ENCODE measurements at places on chromosomes 12 and 14.

GRCh38 chr12:32265951-32266350 is 133.4 kb upstream of the FGD4 start:
- DNase-seq: no peak

- DNase-seq: no peak
Observed at GRCh38 chr12:94618995-94619695, 31.2 kb downstream of the TMCC3 start.

DNA sequence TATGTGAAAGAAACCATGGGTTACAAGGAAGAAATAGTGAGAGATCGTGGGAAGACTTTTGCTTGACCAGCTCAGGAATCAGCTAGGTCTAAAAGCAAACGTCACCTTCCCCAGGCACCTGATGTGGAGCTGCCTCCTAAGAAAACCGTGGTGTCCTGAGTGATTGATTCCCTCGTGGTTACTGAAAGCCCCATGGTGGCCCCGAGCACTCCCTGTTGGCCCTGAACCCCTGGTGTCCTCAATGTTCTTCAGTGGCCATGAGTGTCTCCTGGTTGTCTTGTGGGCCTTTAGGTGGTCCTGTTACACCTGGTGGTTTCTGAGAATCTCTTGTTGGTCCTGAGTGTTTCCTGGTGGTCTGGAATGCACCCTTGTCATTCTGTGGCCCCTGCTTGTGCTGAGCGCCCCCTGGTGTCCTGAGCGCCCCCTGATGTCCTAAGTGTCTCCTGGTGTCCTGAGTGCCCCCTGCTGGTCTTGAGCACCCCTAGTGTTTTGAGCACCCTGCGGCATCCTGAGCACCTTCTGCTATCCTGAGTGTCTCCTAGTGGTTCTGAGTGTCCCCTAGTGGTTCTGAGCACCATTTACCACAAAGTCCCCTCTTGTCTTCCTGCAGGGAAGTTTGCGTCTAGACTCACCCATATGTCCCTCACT is 518.7 kb downstream of the TMEM121 start:
- DNase-seq: peak; percentile 87

DNA sequence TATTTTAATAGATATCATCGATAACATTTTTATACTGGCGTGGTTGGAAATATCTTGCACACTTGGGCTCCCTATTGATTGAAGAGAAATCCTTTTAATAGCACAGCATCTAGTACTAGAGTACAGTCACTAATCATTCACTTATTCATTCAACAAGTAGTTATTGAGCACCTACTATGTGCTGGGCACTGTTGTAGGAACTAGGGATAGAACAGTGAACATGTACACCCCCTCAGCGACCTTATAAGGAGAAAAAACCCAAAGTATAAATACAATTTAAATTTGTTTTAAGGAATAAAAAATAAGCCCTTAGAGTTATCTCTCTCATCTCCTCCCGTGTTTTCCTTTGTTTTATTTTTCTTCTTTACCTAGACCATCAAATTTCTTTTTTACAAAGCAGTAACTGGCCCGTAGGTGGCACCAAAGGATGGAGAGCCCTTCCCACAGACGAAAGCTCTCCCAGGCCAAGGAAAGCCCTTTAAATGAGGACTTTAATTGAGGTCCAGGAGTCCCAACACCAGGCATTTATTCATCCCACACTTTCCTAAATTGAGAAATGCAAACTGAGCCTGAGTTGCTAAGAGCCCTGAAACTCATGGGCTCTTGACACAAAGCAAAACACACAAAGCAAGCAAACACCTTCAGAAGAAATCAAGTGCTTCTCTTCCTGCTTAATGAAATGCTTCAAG is 29.0 kb downstream of the PEBP1 start:
- no peak for DNase-seq

GRCh38 chr14:79583738-79584408 is 627.4 kb downstream of the DIO2 start:
- DNase-seq: no peak

- DNase-seq: no peak
Observed at GRCh38 chr12:126447346-126447745, 1382.1 kb downstream of the AACS start.

- peak; percentile 79 for DNase-seq
Observed at GRCh38 chr12:11765817-11766794, 116.6 kb downstream of the ETV6 start.

DNA sequence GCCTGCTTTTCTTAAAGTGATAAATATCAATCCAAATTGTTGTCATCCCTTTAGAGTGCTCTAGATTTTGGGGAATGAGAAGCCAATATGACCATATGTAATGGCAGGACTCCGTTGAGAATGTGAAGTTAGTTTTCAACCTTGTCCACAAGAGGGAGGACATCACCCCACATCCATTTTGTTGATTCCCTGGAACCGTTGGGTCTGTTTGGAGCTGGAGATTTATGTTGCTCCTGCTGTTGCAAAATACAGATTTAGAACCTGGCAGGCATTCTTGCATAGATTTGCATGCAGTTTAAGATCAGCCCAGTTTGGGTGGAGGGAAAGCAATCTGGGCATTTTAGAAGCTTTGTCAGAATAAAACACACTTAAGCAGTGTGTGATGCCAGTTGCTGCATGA is 620.1 kb downstream of the NRXN3 start:
- no peak for DNase-seq

DNA sequence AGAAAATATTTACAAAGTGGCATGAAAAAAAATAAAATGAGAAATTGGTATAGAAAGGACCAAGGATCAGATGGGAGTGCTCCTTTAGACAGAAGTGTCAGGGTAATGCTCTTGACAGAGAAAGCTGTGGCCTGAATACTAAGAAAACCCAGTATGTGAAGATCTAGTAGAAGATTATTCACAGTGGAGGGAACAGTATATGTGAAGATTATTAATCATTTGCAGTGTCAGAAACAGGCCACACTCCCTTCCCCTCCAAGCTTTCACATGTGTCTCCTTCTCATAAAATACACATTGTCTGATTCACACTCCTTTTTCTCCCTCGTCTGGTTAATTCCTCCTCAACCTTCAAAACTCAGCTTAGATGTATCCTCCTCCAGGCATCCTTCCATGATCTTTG is 41.3 kb downstream of the CAPS2 start:
- no peak for DNase-seq

DNA sequence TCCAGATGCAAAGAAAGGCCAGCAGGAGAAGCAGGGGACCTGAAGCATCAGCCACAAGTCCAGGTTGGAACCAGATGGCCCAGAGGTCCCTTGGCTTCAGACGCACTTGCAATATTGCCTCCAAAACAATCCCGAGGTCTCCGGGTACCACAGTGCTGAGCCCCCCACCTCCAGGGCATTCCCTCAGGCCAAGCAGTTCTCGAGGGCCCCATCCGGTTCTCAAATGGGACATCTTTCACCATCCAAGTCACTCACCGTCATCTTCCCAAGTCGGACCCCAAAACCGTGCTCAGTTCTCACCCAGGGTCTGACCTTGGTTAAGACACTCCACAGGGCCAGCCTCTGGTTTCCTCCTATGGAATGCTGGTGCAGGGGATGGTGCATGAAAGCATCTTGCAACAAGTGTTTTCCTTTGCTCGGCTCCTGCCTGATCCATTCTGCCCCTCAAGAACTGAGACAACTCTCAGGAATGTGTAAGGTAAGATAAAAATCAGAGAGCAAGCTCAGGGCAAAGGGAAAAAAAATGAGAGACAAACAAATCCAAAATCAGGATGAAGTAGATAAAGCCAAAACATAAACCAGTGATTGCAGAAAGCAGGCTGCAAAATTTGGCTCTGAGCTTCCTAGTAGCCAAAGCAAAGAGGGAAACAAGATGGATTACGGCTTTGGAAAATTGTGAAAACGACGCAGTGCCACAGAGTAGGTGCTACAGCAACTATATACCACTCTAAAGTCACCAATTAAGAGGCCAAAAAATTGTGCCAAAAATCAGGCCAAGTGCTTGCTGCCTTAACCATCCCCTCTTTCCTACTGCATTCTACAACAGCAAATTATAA is 8.0 kb downstream of the NCOR2 start:
- no peak for DNase-seq

- DNase-seq: no peak
Observed at GRCh38 chr12:67524861-67525616, 123.5 kb upstream of the DYRK2 start.

DNA sequence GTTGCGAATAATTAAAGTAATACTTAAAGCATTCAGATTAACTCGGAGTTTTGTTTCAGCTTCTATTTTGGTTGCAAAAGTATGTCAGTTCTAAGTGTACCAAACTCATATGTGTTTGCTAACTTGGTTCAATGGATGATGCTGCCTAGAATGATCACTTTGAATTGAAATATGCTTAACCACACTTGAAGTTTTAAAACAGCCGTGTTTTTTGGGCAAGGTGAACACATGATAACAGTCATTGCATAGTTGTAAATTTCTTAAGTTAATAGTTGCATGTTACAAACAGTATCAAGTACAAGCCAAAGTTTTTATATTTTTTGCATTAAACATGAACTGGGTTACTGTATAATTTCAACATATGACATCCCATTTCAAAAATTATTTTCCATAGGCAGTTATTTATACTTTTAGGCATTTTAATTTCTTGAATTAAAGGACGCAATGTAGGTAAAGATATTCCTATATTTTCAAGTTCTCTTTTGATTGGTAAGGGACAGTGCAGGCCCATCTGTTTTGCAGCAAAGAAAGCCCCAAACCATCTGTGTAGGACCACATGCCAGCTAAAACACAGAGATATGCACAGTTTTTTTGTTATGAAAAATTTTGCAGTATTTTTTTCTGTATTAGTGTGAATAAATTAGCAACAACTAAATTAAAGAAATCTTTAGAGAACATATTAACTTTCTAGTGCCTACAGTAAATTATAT is 575.5 kb downstream of the PRKD1 start:
- DNase-seq: no peak

DNA sequence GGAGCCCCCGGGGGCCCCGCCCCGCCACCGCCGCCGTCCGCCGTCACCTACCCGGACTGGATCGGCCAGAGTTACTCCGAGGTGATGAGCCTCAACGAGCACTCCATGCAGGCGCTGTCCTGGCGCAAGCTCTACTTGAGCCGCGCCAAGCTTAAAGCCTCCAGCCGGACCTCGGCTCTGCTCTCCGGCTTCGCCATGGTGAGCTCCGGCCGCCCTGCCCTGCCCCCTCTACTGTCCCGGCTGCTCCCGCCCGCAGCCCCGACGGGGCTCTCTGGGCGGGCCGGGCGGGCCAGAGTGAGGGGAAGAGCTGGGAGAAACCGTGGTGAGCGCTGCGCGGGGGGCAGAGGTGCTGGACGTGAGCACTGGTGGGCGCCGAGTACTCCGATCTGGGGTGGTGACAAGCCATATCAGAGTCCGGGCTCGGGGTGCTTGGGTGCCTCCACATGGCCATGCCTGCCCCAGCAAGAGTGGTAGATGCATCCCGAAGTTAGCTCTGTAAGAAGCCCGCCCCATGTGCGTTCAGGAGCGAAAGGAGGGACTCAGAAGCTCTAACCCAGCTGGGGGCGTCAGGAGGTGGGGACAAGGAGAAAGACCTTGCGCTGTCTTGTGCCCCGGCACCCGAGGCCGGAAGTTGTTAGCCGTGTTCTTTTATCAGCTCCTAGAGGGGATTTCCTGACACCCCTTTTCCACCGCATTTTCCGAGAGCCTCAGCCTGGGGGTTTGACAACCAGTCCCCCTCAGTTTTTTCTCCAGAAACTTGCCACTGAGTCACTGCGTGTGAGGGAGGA is 717 bp downstream of the ORAI1 start:
- peak; percentile 91 for DNase-seq

DNA sequence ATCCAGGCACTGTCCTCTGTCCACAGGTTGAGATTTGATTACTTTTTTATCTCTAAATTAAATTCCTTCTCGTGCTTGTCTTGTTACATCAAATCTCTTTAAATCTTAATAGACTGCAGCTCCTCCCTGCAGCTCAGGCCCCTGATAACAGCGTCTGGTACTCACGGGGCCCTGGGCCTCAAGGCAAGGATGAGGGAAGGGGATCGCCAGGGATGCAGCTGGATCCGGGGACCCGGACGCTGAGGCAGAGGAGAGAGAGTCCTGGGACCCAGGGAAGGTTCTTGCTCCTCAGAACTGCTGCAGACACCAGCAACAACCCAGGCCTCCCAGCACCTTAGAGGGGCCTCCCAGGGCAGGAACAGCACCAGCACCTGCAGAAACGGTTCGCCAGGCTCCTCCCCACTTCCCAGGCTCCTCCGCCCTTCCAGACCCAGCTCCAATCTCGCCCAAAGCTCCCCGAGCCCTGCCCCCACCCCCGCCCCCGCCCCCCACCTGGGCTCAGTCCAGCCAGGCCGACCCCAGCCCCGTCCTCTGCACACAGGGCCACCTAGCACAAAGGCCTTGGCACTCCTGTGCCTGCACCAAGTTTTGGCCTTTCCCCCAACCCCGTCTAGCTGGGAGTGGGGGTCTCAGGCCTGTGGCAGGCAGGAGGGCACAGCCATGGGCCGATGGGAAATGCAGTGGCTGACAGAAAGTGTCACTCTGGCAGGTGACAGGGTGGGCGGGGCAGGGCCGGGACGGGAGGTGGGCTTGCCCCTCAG is 60.3 kb upstream of the GALNT9 start:
- DNase-seq: no peak

DNA sequence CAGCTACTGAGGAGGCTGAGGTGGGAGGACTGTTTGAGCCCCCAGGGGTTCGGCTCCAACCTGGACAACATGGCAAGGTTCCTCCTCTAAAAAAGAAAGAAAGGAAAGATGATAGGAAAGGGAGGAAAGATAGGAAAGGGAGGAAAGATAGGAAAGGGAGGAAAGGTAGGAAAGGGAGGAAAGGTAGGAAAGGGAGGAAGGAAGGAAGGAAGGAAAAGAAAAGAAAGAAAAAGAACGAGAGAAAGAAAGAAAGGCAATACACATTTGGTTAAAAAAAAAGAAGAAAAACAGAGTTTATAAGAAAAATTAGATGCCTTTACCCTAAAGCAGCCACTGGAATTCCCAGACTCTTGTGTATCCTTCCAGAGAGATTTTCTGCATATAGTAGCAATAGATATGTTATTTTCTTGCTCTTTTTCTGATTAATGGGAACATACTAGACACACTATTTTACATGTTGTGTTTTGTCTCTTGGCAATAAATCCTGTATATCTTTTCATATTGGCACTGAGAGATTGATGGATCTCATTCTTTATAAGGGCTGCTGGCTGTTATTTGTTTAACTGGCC is 12.2 kb downstream of the HNF1A start:
- no peak for DNase-seq

DNA sequence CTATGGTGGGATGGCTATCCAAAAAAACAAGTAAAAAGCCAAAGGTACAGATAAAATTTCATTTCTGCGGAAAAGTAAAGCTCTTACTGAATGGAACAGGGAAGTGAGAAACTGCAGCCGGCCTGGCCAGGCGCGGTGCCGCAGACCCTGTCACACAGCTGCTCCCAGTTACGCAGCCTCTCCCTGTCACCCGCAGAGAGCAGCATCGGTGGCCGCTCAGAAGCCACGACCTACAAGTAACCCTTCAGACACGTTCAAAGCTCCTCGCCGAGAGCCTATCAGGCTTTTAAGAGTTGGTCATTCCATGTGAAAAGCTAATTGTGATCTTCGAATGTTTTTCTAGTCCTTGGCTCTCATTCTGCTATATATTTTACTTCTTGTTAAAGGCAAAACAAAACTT is 11.0 kb upstream of the ANKLE2 start:
- DNase-seq: no peak

Measured in activated T-cell treated with anti-CD3 and anti-CD28 coated beads, Interleukin-2, amount 50 U/mL, for 24 hours (primary cell).